HFFc6 (cell line): ENCODE measurements at places on chromosomes 11 and 22. TPM values are rescaled to one million over a fixed set of nuclear protein-coding genes. Genes with fewer than 3 reads are reported as not detected.

Gene DBX1
- not detected in 3 replicates for total RNA-seq

Gene TMEM151A
- total RNA-seq, result not detected in 3 replicates

Gene NCR3LG1
- 2.5 to 3.4 TPM (median 2.9 TPM) in 3 replicates for total RNA-seq

DNA sequence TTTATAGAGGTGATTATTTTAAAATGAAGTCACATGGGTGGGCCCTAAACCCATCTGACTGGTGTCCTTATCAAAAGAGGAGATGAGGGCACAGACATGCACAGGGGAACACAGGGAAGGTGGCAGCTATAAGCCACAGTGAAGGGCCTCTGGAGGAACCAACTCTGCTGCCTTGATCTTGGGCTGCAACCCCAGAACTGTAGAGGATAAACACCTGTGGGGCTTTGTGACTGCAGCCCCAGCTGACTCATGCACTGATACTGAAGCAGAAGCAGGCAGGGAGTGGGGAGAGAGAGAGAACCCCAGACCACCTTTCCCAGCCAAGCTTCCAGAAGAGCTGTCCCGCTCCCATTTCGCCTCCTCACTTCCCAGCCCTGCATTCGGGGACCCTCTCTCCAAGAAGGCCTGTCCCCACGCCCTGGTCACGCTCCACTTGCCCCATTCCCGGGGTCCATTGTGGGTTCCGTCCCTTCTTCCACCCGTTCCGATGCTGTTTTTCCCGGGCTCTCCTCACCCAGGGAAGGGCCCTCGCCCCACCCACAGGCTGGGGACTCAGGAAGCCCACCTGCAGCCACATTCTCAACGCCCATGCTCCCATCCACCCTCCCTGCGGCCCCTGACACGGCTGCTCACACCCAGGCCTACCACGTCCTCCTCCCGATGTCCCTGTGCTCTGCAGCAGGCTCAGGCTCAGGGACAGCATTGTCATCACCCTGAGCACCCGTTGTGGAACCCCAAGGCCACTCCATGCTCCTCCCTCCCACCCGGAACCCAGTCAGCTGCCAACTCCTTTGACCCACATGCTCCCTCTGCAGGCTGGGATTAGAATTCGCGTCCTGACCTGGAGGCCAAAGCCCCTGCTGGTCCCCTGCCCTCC is 90.8 kb upstream of the SHANK2 start:
- H3K27me3 ChIP-seq, result peaks cover 31% of the 10 kb centered on the region
- no peaks in the 10 kb centered on the region for H3K36me3 ChIP-seq
- peak; percentile 3 for DNase-seq
- no peak overlapping the region for H3K4me3 ChIP-seq

GRCh38 chr22:47822422-47822821 is 1060.0 kb downstream of the TBC1D22A start:
- no peaks in the 10 kb centered on the region for H3K27me3 ChIP-seq
- DNase-seq, result no peak
- H3K36me3 ChIP-seq, result peaks cover 12% of the 10 kb centered on the region
- H3K27ac ChIP-seq, result no peak overlapping the region
- no peak overlapping the region for H3K4me3 ChIP-seq

GRCh38 chr11:71321433-71322191 is 69.2 kb upstream of the SHANK2 start:
- H3K27ac ChIP-seq, result no peak overlapping the region
- H3K4me3 ChIP-seq, result no peak overlapping the region
- DNase-seq, result no peak

GRCh38 chr11:134554106-134554505 is 142.1 kb upstream of the B3GAT1 start:
- H3K4me3 ChIP-seq, result no peak overlapping the region
- DNase-seq, result no peak
- no peak overlapping the region for H3K27ac ChIP-seq

DNA sequence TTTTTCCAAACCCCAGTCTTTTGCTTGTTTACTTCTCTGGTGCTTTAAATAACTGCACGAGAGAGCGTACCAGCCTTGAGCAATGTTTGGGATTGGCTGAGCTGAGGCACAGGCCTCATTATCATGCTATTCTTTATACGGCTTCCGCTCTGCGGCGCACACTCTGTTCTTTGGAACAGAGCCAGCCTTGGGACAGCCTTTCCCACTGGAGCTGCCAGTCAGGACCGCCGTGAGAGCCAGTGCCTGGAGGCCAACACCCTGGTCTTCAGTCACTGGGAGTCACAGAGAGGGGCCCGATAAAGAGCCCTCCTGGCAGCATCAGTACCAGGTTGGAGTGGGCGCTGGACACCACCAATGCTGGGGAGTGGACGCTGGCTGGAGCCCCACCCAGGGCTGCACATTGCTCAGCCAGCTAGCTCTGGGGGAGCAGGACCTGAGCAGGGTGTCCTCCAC is 125.6 kb downstream of the BCR start:
- peak; percentile 75 for DNase-seq
- peak overlapping the region; percentile 92 for H3K27ac ChIP-seq
- peaks cover under 1% of the 10 kb centered on the region for H3K36me3 ChIP-seq
- peaks cover 36% of the 10 kb centered on the region for H3K4me1 ChIP-seq
- no peaks in the 10 kb centered on the region; the same call in none of the 2 replicates for H3K27me3 ChIP-seq

Gene KRTAP5-1
- not detected in 3 replicates for total RNA-seq

Gene APOL4
- not detected in 2 replicates for total RNA-seq

GRCh38 chr22:49713003-49713402 is 114.7 kb downstream of the BRD1 start:
- H3K27me3 ChIP-seq, result peaks cover 2% of the 10 kb centered on the region; the same call in 1 of the 2 replicates
- no peak overlapping the region for H3K27ac ChIP-seq
- no peak for DNase-seq
- no peak overlapping the region for H3K4me3 ChIP-seq
- peaks cover 9% of the 10 kb centered on the region; the same call in 1 of the 2 replicates for H3K36me3 ChIP-seq

GRCh38 chr22:37905534-37906363 is at the start of gene MICALL1:
Gene MICALL1, plus strand, starts transcription at chr22:37906297. Its CDS starts 126 bp downstream, at chr22:37906423.
- H3K36me3 ChIP-seq, result peaks cover 12% of the 10 kb centered on the region; the same call in 1 of the 2 replicates
- peaks cover 52% of the 10 kb centered on the region for H3K4me1 ChIP-seq
- H3K4me3 ChIP-seq, result peak within 1 kb of the TSS; percentile 90
- H3K27me3 ChIP-seq, result peaks cover 4% of the 10 kb centered on the region

DNA sequence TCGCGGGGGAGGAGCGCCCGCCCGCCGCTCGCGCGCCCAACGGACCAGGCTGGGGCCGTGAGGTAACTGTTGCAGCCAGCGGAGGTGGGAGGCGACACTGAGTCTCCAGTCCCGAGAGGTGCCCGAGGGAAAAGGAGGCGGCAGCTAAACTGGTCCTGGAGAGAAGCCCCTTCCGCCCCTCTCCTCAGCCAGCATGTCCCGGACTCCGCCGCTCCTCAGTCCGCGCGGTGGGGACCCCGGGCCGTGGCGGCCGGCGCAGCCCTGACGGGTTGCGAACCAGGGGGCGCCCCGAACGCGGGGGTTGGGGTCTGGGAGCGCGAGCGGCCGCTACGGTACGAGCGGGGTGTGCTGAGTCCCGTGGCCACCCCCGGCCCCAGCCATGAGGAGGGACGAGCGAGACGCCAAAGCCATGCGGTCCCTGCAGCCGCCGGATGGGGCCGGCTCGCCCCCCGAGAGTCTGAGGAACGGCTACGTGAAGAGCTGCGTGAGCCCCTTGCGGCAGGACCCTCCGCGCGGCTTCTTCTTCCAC is at the start of gene PDE3B:
PDE3B (plus strand) TSS at position 108 of the 529 bp plus-strand sequence; CDS start at position 380, 272 bp downstream.
- peak within 1 kb of the TSS; percentile 59 for H3K4me3 ChIP-seq
- no peak for DNase-seq
- peaks cover 8% of the 10 kb centered on the region; the same call in 1 of the 2 replicates for H3K4me1 ChIP-seq
- peaks cover 18% of the 10 kb centered on the region for H3K27me3 ChIP-seq
- H3K36me3 ChIP-seq, result no peaks in the 10 kb centered on the region
- no peak within 1 kb of the TSS for H3K27ac ChIP-seq

Gene LSP1
- total RNA-seq, result 0.30 TPM in 1 of 3 replicates, not detected in the others

GRCh38 chr22:32317524-32317923 is 40.1 kb upstream of the RFPL3 start:
- H3K4me3 ChIP-seq, result no peak overlapping the region
- H3K36me3 ChIP-seq, result no peaks in the 10 kb centered on the region
- H3K27ac ChIP-seq, result no peak overlapping the region
- peaks cover 16% of the 10 kb centered on the region for H3K27me3 ChIP-seq
- H3K4me1 ChIP-seq, result no peaks in the 10 kb centered on the region

- H3K27ac ChIP-seq, result peak overlapping the region; percentile 8; the same call in 1 of the 2 replicates
- peak; percentile 61 for DNase-seq
These were observed 35.3 kb upstream of the NECTIN1 start for GRCh38 chr11:119764108-119764868.

Gene MN1
- total RNA-seq, result 0.12 to 0.24 TPM (median 0.15 TPM) in 3 replicates

GRCh38 chr11:74485868-74486267 is 7.7 kb downstream of the LIPT2 start:
- no peak overlapping the region for H3K27ac ChIP-seq
- H3K27me3 ChIP-seq, result peaks cover 10% of the 10 kb centered on the region
- no peak for DNase-seq
- no peak overlapping the region for H3K4me3 ChIP-seq
- no peaks in the 10 kb centered on the region for H3K36me3 ChIP-seq

Gene RIBC2
- total RNA-seq, result 1.0 to 2.3 TPM (median 1.5 TPM) in 3 replicates

DNA sequence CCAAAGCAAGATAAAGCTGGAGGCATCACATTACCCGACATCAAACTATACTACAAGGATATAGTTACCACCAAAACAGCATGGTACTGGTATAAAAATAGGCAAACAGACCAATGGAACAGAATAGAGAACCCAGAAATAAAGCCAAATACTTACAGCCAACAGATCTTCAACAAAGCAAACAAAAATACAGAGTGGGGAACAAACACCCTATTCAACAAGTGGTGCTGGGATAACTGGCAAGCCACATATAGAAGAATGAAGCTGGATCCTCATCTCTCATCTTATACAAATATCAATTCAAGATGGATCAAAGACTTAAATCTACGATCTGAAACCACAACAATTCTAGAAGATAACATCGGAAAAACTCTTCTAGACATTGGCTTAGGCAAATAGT is 50.0 kb upstream of the CLTCL1 start:
- no peaks in the 10 kb centered on the region; the same call in 1 of the 2 replicates for H3K27me3 ChIP-seq
- H3K27ac ChIP-seq, result no peak overlapping the region
- no peak overlapping the region for H3K4me3 ChIP-seq
- H3K36me3 ChIP-seq, result peaks cover 80% of the 10 kb centered on the region
- peaks cover 12% of the 10 kb centered on the region for H3K4me1 ChIP-seq
- no peak for DNase-seq

DNA sequence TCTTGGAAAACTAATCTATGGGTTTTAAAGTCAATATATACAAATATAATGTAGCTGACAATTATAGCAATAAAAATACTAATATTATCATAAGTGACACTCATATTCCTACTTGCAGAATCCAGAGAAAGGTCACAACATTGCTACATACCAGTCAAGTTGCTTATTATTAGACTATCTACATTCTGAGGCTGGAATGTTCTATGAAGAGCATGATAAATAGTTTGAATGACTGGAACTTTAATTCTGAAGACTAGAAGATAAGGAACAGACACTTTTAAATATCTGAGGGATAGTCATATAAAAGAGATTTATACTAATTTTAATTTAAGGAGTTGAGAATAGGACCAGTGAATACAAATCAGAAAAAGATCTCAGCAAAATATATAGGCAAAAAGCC is 146.0 kb downstream of the GUCY1A2 start:
- no peak overlapping the region for H3K4me3 ChIP-seq
- H3K27ac ChIP-seq, result no peak overlapping the region
- H3K36me3 ChIP-seq, result no peaks in the 10 kb centered on the region
- H3K27me3 ChIP-seq, result no peaks in the 10 kb centered on the region; the same call in 1 of the 2 replicates
- DNase-seq, result no peak
- no peaks in the 10 kb centered on the region for H3K4me1 ChIP-seq

Gene TMEM223
- total RNA-seq, result 13.9 to 15.0 TPM (median 14.3 TPM) in 3 replicates

DNA sequence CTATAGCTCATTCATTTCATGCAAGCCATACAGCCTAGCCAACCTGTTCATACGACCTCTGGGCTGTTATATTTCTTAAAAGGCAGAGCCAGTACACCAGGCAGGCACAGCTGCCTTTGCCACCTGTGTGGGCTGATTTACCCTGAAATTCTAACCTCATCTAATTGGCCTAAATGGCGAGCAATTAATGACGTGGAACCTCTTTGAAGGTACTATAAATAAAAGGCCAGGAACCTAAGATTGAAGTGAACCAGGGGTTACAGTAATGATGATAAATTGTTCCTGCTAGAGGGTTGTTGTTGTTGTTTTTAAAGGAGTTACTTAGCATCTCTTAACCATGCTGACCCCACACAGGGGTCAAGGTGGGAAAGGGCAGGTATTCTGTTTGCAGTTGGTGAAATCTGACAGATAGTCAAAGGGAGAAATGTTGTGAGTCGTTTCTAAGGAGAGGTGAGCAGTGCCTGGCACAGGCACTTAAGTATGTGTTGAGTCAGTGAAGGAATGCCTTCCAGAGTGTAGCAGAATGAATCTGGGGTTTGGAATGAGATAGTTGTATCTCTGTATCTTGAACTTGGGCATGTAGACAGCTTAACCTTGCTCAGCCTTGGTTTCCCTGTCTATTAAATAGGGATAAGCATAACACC is 213.5 kb upstream of the NAV2 start:
- DNase-seq, result peak; percentile 58
- no peak overlapping the region for H3K27ac ChIP-seq

- peaks cover 66% of the 10 kb centered on the region for H3K4me1 ChIP-seq
- DNase-seq, result no peak
These were observed 162.0 kb downstream of the SWAP70 start for GRCh38 chr11:9825895-9826294.

DNA sequence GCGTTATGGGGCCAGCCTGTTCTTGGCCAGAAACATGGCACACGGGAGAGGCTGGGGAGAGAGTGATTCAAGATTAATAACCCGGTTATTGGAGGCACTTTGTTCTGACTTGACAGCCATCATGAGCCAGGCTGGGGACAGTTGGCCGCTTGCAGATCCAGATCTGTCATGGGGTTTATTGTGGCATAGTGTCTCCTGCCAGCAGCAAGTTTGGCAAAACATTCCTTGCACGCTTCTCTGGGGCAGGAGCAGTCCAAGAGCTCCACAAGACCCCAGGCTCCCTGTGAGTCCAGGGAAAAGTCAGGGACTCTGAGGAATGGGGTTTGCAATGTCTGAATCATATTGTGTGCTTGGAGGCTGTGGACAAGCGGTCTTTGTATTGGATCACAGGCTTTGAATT is 270.4 kb downstream of the MIAT start:
- no peak overlapping the region for H3K4me3 ChIP-seq
- no peak overlapping the region for H3K27ac ChIP-seq

Gene MMP13
- not detected in 3 replicates for total RNA-seq

Gene OR5A1
- total RNA-seq, result not detected in 3 replicates
